T-helper 2 cell treated with Interferon-gamma antibody and Interleukin-4, amounts not matched to agents 5 μg/mL and 100 μg/mL, for 36 hours (primary cell): ENCODE measurements at places on chromosomes 4 and X.

DNA sequence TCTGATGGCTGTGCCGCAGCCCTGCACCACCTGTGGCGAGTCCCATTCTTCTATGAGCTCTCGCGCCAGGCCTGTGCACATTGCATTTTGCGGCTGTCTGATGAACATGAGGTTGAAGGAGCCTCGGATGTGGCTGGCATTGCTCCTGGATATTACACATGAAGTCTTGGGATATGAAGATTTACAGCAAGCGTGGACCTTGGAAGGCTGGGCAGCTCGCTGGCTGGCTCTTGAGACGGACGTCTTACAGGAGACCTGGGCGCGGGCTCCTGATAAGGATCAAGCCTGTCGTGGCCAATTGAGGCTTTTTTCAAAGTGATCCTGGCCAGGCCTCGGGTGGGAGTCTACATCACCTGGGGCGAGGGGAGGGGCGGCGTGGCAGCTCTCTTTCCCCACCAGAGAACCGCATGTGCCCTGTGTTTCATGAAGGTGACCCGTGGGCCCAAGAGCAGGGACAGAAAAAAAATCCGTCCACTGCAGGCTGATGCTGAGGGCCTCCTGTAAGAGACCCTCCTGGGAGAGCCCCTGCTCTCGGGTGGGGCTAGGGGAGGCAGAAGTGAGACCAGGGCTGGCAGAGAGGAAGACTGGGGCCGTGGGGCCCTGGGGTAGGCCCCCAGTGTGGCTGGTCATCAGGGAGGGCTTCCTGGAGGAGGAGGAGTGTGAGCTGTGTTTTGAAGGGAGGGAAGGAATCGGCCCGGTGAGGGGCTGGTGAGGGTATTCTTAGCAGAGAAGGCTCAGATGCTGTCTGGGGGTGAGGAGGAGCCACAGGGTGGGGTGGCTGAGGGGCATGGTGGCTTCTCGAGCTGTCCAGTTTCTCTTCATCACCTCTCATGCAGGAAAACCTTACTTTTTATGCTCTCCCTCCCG lies 23.6 kb downstream of the CPZ start:
- no peak for DNase-seq

GRCh38 chr4:5812506-5813229 lies 80.2 kb downstream of the CRMP1 start:
- DNase-seq: no peak

DNA sequence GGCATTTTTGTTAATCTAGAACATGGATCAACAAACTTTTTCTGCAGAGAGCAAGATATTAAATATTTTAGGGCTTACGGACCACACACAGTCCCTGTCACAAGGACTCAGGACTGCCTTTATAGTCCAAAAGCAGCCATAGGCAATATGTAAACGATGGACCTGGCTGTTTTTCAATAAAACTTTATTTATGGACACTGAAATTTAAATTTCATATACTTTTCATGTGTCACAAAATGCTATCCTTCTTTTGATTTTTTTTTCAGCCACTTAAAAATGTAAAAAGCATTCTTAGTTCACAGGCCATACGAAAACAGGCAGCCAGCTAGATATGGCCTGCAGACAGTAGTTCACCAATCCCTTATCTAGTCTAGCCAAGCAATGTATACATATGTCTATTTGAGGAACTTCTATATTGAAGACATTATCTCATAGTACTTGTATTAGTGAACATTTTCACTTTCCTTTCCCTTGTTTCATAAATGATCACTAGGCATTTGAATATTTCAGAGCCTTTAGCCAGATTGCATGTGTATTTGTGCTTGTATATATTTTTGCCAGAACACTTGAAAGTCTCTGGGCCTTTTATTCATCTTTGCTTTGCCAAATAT lies 350.9 kb downstream of the RPA4 start:
- DNase-seq: no peak

DNA sequence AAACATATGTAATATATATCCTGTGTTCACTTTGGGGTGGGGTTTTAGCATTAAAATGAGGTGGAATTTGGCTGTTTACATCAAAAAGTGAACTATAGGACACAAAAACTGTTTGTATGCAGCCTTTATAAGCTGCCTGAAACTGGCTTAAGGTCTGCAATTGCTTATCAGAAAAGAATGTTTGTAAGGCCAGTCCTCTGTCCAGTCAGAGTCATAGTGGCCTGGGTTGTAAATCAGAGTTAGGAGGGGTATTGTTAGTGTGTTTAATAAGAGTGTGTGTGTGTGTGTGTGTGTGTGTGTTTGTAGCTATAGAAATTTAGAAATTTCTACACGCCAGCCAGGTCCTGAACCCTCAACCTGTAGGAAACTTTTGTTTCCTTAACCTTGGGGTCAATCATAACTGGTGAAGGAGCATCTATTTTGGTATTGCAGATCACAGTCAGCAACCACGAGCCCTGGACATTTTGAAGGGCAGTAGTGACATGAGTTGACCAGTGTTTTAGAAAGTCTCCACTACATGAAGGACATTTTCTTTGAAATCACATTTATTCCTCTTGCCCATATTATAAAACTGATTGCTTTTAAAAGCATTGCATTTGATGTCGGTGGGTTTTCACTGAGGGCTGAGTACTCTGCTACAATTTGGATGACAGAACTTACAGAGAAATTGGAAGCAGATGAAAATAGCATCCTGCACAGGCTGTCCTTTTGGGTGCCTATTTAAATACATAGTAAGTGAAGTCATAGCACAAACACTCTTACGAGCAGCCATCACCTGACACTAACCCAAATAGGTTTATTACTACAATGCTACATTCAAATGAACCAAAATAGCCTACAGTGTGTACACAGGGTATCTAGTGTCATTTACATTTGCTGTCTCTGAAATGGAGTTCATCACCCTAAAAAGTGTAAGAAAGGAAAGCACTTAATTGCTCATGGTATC lies 11.2 kb upstream of the TMEM154 start:
- no peak for DNase-seq

- DNase-seq: no peak
Measured at GRCh38 chr4:117137145-117137544, 51.8 kb upstream of the TRAM1L1 start.

DNA sequence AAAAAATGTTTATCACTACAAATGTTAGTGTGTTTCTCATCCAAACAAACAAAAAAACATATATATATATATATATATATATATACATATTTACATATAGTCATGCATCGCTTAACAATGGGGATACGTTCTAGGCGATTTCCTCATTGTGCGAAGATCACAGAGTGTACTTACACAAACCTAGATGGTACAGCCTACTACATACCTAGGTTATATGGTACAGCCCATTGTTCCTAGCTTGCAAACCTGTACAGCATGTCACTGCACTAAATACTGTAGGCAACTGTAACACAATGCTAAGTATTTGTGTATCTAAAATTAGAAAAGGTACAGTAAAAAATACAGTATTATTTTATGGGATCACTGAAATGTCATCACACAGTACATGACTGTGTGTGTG lies 16.4 kb upstream of the TMSB4X start:
- no peak for DNase-seq

- DNase-seq: no peak
Measured at GRCh38 chrX:76366972-76367371, 60.5 kb upstream of the MAGEE1 start.

DNA sequence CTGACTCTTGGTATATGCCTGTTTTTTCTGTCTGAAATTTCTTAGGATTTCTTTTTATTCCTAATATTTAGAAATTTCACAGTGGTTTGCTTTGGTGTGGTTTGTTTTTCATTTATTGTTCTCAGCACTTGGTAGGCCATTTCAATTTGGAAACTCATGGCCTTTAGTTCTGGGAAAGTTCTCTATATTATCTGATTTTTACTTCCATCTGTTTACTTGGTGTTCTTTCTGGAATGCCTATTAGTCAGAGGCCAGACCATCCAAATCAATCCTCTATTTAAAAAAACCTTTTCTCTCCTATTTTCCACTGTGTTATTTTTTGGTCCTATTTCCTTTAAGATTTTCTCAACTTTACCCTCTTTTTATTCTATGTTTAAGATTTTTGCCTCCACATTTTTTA lies 188.1 kb upstream of the SFRP2 start:
- DNase-seq: no peak

GRCh38 chr4:84837751-84838150 lies 128.7 kb downstream of the WDFY3 start:
- DNase-seq: no peak

DNA sequence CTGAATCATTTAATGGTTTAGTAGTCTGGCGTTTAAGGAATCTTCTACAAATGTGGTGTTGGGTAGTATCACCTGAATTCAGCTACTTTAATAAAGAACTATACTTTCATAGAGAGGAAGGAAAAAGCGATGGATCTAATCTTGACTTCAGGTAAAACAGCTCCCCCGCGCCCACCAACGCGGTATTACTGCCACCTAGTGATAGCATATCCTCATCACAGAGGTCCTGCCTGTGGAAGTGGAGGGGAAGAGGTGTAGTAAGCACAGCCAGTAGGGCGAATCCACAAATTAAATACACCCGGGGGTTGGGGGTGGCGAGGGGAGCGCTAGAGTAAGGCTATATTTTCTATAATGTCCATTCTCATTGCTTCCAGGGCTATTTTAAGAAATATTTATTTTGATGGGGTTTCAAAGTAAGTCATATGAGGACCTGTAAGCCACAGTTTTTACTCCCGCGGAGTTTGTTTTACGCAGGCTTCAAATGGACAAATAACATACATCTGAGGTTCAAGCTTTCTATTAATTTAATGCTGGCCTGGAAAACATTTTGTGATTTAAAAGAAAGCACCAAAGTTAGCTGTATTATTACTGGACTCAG lies 8.3 kb upstream of the DAPP1 start:
- DNase-seq: peak; percentile 53

DNA sequence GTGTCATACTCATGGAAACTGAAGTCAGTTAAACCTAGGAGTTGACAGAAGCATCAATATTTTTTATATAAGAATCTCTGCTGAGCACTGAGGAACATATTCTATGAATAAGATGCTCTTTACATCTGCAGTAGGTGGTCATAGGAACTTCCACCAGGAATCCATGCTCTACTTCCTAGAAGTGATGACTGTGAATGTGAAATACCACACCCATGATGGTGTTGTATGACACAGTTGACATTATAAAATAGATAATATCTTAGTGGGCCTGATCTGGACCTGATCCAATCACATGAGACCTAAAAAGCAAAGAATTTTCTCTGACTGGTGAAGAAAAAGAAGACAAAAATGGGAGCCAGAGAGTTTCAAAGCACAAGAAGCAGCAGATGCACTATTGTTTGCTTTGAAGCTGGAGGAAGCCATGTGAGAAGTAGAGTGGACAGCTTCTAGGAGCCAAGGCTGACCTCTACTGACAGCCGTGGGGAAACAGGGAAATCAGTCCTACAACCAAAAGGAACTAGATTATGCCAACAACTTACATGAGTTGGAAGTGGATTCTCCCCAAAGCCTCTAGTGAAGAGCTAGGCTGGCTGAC lies 68.6 kb upstream of the HS3ST1 start:
- no peak for DNase-seq

DNA sequence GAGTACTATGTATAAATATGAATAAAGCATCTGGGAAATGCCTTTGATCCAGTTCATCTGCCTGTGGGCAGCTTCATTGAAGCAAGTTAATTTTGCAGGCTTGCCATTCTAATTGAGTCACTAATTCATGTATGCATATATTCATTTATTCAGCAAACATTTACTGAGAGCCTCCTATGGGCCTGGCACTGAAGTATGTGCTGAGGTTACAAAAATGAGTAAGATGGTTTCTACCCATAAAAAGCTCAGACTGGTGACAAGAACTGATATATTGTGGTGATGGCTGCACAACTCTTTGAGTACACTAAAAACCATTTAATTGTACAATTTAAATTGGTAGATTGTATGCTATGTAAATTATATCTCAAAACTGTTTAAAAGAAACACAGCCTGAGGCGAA lies 1.1 kb upstream of the MRPL1 start:
- DNase-seq: peak; percentile 13

- DNase-seq: no peak
Measured at GRCh38 chrX:123756320-123756719, 23.5 kb upstream of the THOC2 start.

DNA sequence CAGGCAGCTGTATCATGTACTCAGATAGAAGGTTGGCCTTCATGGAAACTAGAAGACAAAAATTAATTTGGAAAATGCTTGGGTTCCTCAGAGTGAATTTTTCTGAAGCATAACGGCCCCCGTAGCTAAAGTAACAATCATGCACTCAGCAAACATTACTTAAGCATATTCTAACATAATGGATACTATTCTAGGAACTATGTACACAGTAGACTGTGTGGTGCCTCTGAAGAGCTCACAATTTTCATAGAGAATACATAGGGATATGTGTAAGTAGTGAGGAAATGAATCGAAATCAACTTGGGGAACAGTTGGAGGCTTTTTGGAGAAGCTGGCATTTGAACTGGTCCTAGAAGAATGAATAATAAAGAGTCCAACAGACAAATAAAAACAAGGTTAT lies 1045.0 kb downstream of the GLUD2 start:
- no peak for DNase-seq

DNA sequence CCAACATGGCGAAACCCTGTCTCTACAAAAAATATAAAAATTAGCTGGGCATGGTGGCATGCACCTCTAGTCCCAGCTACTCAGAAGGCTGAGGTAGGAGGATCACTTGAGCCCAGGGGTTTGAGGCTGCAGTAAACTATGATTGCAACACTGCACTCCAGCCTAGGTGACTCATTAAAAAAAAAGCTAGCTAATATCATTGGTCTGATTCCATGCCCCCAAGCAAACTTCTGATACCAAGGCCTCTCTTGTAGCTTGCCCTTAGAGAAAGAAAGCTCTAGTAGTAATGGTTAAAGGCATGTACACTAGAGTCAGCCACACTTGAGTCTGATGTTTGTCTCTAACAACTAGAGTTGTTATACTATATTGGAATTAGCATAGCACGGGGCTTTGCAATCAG lies 32.6 kb upstream of the PHF8 start:
- no peak for DNase-seq

DNA sequence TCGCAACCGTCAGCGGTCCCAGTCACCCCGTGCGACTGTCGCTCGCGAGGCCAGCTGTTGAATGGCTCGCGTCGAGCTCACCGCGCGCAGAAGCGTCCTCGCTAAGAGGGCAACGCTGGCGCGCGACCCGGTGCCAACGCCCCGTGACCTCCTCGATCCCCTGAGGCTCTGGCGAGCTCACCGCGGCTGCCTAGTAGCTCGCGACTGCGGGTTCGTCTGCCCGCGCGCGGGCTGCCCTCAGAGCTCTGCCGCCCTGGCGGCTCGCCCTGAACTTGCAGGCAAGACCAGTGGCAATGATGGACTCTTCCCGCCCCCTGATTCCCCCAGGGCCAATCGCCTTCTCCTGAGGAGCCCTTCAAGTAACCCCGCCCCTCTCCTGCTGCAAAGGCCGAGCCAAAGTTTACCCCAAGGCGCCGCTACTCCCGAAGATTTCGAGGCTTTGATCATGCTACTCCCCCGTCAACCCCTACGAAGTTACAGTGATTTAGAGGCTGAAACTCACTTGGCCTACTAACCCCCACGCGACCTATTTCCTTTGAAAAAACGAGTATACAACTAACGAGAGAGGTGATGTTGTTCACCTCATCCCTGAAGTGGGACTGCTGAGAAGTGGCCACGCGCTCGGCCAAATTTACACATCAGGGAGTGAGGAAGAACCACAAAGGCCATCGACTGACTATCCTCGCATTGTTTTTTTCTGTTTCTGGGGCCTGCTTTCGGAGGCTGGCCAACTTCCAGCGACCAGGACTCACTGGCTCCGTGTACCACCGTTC lies 37.5 kb downstream of the PGRMC1 start:
- peak; percentile 50 for DNase-seq

- DNase-seq: no peak
Measured at GRCh38 chrX:40877887-40878286, 142.5 kb upstream of the MED14 start.

GRCh38 chr4:170243662-170244288 lies 154.0 kb upstream of the AADAT start:
- no peak for DNase-seq
